ENCODE measurements at places on chromosomes 6 and 20.

DNA sequence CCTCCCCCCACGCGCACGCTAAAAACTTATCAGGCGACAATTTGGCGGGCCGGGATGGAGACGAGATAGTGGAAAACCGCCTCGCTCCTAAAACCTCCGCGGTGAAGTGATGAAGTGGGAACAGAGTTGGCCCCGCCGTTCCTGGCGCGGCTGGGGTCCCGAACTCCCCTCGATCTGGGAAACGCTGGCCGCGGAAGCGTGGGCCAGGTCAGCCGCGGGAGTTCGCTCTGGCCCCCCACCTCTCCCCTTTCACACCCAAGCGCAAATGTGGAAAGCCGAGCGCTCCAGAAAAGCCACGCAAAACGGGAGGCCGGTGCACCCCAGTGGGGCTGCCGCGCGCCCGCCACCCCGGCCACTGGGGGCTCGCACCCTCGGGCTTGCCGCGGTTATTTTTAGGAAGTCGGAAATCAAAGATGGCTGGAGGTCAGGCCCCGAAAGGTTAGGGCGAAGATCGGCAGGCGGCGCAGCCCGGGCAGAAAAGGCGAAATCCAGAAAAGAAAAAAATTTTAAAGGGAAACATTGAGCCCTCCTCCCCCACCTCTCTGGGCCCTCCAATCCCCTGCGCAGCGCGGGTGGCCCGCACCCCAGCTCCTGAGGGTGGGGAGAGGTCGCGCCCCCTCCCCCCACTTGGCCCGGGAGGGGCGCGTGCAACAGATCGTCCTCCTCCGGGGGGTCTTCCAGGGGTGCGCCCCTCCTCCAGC, 1.0 kb downstream of the SALL4 start:
- DNase-seq = peak; percentile 45

GRCh38 chr20:17430125-17430950, 100.8 kb downstream of the BFSP1 start:
- DNase-seq = no peak

DNA sequence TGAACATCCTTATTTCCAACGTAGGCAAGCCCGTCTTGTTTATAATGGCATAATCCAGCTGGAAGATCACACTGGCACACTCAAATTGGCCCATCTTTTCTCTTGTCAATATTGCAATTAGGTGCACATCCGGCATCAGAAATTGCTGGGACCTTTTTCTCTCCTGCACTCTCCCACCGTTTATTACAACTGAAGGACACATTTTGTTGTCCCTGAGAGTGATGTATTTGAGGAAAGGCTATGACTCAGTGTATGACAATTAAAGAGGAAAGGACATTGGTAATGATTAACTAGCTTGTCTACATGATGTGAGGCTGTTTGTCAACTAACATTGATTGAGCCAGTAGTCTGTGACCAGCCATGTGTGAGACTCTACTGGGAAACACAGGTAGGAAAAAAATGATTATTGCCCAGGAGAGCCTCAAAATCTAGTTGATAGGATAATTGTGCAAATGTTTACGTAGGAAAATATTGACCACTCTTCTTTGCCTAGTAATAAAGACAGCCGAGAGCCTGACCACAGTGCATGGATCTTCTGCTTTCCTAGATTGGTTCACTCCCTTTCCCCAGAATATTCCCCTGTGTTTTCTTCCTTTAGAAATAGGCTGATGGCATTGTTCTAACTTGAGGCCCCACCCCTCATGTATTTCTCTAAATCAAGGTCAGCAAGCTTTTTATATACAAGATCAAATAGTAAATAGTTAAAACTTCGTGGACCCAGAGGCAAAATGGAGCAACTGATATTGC, 230.0 kb upstream of the BTBD3 start:
- DNase-seq = no peak

- DNase-seq = peak; percentile 29
Measured at GRCh38 chr20:6122111-6122872, 538 bp downstream of the FERMT1 start.

DNA sequence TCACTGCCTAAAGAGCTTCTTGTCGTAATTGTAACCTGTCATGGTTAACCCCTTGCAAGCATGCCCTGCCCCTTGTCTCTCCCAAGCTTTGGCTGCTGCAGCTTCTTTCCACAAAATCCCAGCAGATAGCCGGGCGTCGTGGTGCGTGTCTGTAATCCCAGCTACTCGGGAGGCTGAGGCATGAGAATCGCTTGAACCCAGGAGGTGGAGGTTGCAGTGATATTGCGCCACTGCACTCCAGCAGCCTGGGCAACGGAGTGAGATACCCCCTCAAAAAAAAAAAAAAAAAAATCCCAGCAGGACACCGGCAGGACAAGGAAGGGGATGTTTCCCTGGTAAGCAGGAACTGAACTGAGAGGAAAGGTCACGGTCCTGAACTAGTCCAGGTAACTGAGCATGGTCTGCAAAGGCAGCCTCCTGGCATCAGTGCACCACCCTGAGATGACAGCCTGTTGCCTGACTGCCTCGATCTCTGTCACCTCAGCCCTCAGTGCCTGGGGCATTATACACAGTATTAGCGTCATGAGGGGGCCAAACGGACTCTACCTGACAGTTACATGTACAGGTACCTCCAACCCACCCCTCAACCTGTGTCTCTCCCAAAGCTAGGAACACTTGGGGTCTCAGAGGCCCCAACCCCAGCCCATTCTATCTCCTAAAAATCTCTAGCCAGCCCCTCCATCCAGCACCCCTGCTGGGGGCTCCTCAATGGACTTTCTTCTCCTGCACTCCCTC, 1.8 kb downstream of the LZTS3 start:
- no peak for DNase-seq

DNA sequence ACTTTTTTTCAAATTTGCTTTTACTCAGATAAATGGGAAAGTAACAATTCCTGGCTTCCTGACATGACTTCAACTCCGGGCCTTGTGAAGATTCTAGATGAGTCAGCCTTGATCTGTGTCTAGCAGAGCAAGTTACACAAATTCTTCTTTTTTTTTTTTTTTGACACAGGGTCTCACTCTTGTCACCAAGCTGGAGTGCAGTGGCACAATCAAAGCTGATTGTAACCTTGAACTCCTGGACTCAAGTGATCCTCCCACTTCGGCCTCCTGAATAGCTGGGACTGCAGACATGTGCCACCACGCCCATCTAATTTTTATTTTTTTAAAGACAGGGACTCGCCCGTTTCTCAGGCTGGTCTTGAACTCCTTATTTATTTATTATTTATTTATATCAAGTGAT, 7.3 kb upstream of the ARHGAP18 start:
- DNase-seq = no peak

DNA sequence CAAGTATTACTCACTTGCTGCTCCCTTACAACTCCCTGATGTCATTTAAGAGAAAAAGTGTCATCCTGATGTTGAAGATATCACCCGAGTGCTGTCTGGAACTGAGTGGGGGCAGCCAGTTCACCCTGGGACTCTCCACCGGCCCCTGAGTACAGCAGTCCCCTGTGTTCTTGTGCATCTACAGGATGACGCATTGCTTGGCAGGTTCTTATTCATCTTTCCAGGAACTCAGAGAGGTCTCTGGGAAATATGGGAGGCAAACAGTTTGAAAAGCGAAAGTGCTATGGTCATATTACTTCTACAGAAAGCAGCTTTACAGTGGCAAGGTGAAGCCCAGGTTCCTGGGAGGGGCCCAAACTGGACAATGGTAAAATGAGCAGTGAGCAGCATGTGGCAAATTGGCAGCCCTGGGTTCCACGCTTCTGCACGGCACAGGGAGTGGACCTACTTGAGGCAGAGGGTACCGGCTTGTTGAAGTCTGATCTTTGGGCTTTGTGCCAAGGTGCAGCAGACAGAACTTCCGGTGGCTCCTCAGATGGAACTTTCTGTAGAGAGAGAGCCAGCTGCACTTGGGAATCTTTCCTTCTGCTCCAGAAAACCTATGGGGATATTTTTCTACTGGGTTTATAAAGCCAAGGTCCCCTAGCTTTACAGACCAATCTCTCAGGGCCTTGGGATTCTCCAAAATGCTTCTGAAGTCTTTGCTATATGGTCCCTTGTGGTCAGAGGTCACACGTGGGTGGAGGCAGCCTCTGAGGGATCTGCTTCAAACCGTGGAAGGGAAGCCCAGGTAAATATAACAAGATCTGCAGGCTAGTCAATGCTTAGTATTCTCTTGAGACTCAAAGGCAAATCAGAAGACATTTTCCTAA, 128.3 kb downstream of the MAP3K7 start:
- DNase-seq = no peak

DNA sequence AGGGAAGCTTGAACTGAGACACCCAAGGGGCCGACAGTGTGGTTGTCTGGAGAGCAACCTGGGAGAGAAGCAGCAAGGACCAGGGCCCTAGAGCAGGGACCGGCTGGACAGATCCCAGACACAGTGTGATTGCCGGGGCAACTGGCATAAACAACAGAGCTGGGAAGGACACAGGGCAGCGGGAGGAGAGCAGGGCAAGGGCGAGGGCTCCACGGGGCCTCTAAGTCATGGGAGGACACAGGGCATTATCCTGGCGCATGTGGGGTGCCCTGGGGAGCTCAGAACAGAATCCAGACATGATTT, 31.1 kb upstream of the CCR6 start:
- no peak for DNase-seq

GRCh38 chr6:146146836-146147235, 118.0 kb downstream of the GRM1 start:
- DNase-seq = no peak

DNA sequence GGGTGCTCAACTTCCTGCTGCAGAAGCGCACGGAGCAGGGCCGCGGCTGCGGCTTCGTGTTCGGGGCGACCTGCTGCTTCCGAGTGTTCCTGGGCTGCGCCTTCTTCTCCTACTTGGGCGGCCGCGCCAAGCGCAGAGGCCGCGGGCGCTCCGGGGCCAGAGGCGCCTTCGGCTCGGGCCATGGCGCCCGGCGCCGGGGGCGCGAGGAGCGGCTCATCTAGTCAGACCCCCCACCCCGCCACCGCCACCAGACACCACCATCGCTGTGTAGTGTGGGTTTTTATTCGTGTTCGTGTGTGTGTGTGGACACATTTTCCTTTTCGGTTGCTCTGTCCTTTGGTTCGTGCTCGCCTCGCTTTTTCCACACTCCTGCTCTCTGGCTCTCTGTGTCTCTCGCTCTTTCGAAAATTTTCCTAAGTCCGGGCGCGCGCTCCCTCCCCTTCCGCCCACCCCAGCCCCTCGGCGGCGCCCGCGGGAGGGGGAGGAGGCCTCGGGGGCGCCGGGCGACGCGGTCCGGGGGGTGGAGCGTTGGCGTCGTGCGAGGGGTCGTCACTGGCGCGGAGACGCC, 38.1 kb downstream of the GNAS start:
- DNase-seq = peak; percentile 80

DNA sequence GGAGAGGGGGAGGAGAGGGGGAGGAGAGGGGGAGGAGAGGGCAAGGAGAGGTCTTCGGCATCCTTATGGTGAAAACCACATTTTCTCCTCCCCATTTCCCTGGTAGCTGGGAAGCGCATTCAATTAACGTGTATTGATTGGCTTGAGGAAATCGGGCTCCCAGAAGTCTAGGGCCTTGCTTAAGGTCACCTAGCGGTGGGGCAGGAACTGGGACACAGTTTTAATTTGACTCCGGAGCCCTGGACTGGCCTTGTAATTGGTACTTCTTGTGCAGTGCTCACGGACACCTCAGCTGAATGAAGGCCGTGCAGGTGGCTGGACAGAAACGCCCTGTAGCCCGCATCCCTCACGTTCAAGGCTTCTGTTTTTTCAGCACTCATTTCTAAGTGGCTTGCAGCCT, 42.8 kb downstream of the CTCFL start:
- DNase-seq = no peak

- DNase-seq = no peak
Measured at GRCh38 chr6:37321516-37322415, 32.0 kb upstream of the RNF8 start.

- DNase-seq = no peak
Measured at GRCh38 chr6:34053721-34054120, 92.2 kb downstream of the GRM4 start.

- no peak for DNase-seq
Measured at GRCh38 chr20:19867074-19867473, 109.0 kb downstream of the RIN2 start.

DNA sequence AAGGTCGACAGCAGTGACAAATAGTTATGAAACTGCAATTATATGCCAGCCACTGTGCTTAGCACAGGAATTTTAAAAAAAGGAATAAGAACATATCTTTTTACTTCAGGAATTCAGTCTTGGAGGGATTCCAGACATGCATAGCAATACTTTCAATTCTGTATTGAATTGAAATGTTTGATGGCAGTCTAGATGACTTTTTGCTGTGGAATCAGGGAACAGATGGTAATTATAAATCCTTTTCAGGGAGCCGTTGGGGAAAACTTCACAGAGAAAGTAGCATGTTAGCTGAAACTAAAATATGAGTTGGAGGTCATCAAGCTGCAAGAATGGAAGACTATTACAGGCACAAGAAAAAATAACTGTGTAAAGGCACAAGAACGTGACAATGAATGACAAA, 74.8 kb downstream of the IMPG1 start:
- DNase-seq = no peak

DNA sequence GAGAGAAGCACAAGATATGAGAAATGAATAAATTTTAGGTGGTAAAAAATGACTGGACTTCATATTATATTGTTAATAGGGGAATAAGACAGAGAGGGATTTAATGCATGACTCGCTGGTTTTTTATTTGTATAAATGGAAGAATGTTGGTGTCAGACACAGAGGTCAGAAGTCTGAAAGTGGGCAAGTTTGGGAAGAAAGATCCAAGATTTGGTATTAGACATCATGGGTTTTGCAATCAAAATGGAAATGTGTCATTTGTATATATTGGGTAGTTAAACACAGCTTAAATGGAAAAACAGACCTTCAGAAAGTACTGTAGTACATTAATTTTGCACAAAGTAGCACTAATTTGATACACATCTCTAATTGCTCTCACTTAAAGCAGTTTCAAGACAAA, 96.2 kb downstream of the EYA4 start:
- peak; percentile 26 for DNase-seq

DNA sequence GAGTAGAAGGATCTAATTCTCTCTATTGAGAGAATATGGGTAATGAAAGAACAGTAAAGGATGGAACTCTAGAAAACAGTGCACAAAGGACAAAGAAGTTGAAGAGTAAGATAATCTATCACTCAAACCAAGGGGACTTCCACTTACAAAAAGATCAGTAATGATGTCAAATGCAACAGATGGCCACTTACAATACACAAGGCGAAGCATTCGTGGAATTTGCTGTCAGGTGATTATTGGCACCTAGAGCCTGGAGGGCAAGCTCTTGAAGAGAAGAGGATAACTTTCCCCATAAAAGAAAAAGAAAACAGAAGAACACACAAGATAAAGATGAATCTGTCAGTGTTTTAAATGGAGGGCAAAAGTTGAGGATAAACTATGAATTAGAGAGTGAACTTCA, 256.0 kb upstream of the TCF21 start:
- no peak for DNase-seq

DNA sequence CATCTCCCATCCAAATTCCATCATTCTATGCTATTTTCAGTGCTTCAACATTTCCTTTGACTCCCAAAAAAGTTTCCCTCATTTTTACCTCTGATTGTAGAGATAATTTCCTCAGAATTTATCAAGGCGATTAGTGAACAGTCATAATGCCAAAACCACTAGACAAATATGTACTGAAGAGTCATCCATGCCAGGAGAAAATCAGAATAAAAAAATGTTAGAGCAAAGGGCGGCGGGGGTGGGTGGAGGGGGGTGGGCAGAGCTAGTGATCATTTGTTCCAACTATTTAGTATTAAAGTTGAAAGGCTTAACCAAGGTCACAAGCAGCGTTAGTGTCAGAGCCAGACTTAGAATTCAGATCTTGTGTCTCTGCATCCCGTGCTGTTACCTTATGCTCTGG, 5.3 kb upstream of the ADGRF5 start:
- no peak for DNase-seq

GRCh38 chr6:114452785-114453401, 110.1 kb upstream of the HS3ST5 start:
- DNase-seq = no peak

All from AG08396 (cell line).